ENCODE measurements at places on chromosomes 2 and 18. TPM values are rescaled to one million over a fixed set of nuclear protein-coding genes. Genes with fewer than 3 reads are reported as not detected.
A peak's percentile ranks its signal among the peaks of the same experiment; 100 is the strongest.

DNA sequence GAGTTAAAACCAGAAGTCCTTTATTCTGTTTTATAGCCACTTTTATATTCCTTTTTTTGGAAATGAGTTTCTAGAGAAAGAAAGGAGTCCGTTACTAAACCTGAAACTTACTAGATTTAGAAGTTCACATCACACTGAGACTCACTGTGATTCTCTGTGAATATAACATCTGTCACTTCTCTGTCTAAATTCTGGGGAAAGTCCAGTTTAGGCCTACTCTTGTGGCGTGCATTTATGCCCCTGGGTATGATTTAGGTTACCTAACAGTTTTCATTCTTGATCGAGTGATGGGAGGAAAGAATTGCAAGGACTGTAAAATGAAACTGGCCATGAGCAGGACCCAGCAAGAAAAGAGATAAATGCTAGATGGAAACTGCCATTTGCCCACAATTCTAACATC is 449.6 kb downstream of the SPAG16 start:
- no peak for DNase-seq

DNA sequence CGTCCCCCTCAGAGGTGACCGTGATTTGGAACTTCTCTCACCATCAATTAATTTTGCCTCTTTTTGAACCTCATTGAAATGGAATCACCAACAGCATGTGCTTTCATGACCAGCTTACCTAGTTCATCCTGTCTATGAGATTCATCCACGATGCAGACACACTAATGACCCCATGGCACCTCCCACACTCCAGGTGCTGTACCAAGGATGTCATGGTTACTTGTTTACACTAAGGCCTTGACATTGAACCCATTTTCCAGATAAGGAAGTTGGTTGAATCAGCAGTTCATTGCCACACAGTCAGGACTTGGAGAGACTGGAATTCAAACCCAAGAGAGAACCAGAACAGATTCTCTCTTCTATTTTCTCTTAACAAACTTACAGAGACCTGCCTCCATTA is 139.0 kb downstream of the ZFP36L2 start:
- no peak for DNase-seq

DNA sequence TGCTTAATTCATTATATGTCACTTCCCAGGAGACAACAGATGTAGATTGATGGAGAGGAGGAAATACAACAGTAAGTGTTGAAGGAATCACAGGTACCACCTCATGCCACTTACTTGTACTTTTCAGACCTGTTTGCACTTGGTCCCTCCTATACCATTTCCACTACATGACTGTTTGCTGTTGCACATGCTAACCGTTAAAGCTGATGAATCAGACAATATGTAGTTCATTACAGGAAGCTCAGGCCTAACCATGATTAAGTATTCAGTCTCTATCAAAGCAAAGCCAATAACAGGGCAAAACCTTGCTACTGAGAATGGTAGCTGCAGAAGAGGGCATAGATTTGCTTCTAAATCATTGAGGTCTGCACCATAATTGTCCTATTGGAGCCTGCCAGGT is 30.2 kb upstream of the GRP start:
- DNase-seq, result no peak

- DNase-seq, result no peak
Observed at GRCh38 chr2:155203178-155203577, 504.7 kb downstream of the KCNJ3 start.

DNA sequence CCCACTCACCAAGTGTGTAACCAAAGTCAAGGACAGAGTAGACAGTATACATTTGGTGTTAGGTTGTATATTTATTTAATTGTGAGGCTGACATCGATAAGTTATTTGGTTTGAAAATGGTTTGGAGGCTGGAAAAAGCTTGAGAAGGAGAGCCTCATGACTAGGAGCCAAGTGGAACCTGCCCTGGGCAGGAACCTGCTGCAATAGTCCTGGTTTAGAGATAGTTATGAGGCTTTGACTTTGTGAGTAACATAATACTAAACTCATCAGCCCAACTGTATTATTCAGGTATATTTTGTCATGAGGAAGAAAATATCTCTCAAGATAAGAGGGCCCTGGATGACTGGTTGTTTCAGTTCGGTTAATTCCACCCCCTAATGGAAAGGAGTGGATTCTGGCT is 234.3 kb upstream of the CYRIA start:
- no peak for DNase-seq

GRCh38 chr2:202135091-202135874 is 62.2 kb downstream of the KIAA2012 start:
- DNase-seq, result peak; percentile 79

GRCh38 chr2:12320991-12321641 is 395.6 kb upstream of the TRIB2 start:
- DNase-seq, result peak; percentile 75

DNA sequence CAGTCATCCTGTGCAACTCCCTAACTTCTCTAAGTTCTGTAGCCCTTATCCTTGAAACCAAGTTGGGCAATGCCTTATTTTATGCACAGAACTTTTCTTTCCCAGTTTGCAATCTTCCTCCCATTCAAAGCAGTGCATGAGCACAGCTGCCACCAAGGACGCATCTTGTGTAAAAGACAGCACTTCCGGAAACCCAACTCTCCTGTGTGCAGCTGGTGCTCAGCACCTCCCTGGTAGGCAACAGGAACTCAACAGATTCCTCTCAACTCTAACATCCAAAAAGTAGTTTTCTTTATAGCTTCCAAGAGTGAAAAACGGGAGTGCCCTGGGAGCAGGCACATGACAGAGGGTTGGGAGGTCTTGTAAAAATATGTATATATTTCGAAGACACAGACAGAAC is 2.2 kb downstream of the TMEM18 start:
- no peak for DNase-seq

DNA sequence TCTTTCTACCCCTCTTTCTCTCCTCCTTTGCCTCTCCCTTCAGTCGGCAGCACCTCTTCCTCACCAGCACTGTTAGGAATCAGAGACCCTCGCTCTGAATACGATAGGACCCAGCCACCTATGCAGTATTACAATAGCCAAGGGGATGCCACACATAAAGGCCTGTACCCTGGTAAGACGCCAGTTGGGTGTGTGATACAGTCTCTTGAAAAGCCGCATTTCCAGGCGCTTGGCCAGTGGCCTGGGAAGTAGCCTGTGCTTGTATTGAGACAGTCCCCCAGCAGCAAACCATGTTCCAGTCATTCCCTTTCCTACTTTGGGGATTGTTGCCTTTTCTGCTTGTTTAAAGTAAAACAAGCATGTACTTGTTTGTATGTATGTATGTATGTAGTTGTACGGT is 118.4 kb upstream of the DAPL1 start:
- peak; percentile 31 for DNase-seq

- DNase-seq, result peak; percentile 47
Observed at GRCh38 chr2:22450831-22451230, 934.1 kb upstream of the KLHL29 start.

DNA sequence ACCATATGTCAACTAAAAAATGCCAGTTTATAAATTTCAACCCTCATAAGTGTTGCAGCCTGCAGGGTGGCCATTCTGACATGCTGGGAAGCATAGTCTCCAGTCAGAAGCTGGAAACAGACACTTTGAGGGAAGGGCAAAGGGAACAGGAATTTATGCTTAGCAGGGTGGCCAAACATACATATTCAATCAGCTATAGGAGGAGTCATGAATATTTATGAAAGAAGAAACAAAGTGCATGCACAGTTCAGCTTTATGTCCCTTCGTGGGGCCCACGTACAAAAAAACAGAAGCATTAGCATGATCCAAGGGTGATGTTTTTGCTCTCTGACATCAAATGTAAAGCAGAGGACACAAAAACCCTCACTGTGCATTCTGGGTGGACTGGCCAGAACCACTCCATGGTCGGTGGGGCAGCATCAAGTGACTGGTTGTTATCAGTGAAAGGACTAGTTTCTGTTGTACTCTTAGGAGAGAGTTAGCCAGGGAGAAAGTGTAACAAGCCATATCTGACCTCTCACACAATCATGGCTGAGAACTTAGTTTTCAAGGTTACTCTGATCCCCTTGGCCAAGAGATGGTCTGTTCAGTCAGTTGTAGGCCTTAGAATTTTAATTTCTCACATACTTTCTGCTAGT is 9.9 kb upstream of the PDE11A start:
- DNase-seq, result no peak

DNA sequence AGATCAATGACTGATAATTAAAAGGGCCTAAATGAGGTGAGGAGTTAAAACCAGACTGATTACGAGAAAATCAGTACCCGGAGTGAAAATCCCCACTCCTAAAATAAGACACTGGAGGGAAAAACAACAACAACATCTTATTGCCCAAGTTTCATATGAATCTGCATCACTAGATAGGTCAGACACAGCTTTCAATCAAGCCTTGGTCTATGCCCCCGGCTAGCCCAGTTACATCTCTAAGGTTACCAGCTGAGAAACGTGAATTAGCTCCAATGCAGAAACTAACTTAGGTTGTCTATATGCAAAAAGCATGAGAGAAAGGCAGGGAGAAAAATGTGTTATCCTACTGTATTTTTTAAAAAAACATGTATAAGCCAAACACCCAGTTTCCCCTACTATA is 53.7 kb downstream of the ROCK2 start:
- DNase-seq, result no peak

DNA sequence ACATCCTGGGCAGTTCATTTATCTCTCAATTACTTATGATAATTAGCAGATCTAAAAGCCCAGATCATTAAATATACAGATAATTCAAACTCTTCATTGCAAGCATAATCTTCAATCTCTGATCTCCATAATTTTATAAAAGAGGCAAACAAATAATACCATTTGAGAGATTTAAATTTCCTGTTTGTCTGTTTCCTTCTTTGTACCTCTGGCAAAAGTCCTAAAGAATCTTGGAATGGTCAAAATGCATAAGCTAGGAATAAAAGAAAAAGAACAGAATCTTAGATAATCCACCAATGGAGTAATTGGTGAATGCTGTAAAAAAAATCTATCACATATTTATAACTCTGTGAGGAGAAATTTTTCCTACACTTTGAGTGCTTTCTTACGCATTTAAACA is 1080.9 kb upstream of the ZEB2 start:
- DNase-seq, result no peak

DNA sequence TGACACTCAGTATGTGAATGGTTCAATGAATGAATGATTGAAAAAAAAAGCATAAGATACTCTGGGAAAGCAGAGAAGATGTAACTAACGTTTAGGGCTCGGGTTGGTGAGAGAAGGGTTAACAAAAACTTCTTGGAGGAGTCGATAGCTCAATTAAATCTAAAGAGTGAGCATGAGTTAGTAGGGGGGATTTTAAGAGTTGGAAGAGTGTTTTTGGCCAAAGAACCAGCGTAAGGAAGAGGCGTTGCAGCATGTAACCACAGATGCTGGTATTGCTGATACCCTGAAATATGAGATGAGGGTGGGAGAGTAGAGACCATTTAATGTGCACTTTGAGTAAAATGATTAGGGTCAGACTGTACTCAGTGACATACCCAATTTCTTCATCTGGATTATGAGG is 14.5 kb downstream of the ARHGAP28 start:
- DNase-seq, result no peak

DNA sequence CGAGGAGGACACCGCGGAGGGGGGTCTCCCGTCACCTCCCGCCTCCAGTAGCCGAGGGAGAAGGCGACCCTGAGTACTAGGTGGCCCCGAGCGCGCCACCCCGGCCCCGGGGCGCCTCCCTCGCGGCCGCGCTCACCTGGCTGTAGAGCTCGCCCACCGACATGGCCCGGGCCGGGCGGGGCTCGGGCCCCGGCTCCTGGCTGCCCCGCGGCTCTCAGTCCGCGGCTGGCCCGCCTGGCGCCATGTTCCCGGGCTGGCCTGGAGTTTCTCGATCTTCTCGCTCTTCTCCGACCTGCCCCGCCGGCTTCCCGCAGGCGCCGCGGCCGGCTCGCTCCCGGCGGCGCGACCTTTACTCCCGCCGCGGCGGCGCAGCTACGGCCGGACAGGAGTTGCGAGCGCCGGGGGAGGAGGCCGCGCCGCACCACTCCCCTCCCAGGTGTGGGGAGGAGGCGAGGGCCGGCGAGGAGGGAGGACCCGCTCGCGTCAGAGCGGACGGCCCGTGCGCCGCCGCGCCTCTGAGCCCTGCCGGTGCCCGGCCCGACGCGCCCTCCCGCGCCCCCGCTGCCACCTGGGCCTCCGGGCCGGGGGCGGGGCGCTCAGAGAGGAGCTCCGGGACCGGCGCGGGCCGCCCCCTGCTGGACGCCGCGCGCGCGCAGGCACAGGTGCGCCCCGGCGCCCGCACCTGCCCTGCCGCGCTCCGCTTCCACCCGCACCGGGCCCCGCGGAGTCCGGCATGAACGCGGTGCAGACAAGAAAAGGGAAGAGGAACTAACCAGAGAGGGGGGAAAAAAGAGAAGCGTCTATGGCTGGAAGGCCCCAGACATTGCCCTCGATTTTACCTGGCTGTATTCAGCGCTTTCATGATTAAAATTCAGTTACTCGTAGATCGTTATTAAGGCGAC is at the start of gene MYO5B:
Gene MYO5B (minus strand): TSS at position 517 of the 902 bp plus-strand sequence. CDS start 354 bp downstream, at position 163.
- DNase-seq, result peak; percentile 72

- peak; percentile 17 for DNase-seq
Observed at GRCh38 chr2:113157118-113157896, 16.5 kb upstream of the PSD4 start.

DNA sequence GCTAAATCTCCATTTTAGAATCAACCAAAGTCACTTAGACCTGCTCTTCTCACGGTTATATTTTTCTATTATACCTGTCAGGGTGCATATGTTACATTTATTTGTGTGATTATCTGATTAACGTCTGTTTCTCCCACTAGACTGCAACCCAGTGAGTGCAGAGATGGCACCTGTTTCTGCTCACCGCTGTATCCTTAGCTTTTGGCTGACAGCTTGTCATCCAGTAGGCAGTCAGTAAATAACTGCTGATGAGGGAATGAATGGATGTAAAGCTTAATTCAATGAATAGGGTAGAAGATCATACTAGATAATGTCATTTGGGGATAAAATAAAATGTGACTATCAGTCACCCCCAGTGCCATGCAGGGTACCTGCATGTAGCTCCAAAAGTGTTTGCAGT is 6.9 kb upstream of the CHRNA1 start:
- DNase-seq, result no peak

GRCh38 chr2:84904717-84905174 is 710 bp upstream of the TMSB10 start:
- DNase-seq, result peak; percentile 95

DNA sequence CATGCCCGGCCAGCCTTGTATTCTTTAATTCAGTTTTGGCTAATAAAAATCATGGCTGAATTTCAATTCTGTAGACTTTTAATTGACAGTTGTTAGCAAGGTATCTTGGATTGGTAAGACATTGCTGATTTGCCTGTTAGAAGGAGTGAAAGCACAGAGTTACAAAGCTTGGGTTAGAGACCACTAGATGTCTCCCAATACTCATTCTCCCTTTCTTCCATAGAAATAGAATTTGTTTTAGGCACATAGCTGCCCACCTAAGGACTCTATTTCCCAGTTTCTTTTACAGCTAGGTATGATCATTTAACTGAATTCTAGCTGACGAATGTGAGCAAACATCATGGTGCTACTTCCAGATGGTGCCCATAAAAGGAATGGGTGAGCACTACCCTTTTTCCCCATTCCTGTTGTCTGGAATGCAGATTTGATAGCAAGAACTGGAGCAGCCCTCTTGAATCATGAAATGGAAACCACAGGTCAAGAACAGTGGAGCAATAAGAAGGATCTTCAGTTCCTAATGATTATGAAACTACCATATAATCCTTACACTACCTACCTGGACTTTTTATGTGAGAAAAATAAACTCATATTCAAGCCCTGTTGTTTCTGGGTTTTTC is 17.5 kb downstream of the PECR start:
- no peak for DNase-seq

The CRYGB gene
- total RNA-seq, result 0.56 TPM

The CDK5R2 gene
- total RNA-seq, result 1.6 TPM

The GYPC gene
- 15.5 TPM for total RNA-seq

The WDPCP gene
- 23.5 TPM for total RNA-seq

The ZNF396 gene
- 3.7 TPM for total RNA-seq

The CCDC178 gene
- total RNA-seq, result 10.2 TPM

The IL1RL2 gene
- total RNA-seq, result 0.24 TPM

The EMILIN1 gene
- total RNA-seq, result 29.2 TPM
